Suprapubic skin (tissue), 4 donors: ENCODE measurements at places on chromosomes 1 and 21. TPM values are rescaled to one million over a fixed set of nuclear protein-coding genes. Genes with fewer than 3 reads are reported as not detected.
A peak's percentile ranks its signal among the peaks of the same experiment; 100 is the strongest.

Gene EPHA10
- total RNA-seq = 0.34 TPM

Gene PLA2G5
- total RNA-seq = 0.79 TPM

DNA sequence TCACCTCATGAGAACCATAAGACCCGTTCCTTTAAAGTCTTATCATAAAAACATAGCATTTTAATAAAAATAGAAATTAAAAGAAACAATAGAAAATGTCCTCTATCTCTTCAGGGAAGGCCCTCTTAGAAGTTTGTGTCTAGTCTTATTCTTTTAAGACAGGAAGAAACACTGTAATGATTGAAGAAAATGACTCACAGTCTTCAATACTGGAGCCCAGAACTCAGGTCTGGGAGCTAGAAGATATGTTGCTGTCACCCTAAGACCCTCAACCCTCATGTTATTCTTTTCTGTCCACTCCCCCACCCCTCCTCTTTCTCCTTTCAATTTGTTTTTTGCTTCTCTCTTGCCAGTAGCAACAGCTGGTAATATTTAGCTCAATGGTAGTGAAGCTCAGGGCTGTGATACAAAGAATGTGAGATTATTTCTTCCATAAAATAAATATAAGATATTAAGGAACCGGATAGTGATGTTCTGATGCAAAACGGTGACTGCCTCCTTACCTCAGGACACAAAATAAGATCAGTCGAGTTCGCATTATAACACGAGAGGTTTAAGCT lies 12.0 kb downstream of the DUSP10 start:
- no peak overlapping the region for H3K4me3 ChIP-seq
- H3K36me3 ChIP-seq = no peaks in the 10 kb centered on the region
- no peak for DNase-seq
- no peaks in the 10 kb centered on the region for H3K27me3 ChIP-seq
- no peak overlapping the region for H3K27ac ChIP-seq

- no peaks in the 10 kb centered on the region for H3K36me3 ChIP-seq
- no peaks in the 10 kb centered on the region for H3K27me3 ChIP-seq
- no peak overlapping the region for H3K4me3 ChIP-seq
- peak overlapping the region; percentile 81 for H3K27ac ChIP-seq
Measured at GRCh38 chr1:67817319-67817718, 15.9 kb downstream of the GNG12 start.

DNA sequence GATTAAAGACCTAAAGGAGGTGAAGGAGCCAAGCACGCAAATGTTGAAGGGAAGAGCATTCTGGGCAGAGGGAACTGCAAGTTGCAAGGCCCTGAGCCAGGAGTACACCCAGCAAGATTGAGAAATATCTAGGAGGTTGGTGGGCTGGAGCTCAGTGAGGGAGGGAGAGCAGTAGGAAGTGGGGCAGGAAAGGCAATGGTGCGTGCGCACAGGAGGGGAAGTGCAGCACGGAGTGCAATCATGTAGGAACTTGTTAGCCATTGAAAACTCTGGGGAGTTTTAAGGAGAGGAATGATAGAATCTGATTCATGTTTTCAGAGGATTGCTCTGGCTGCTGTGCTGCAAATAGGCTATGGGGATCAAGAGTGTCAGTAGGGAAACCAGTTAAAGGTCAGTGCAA lies 13.2 kb upstream of the IGSF3 start:
- H3K27me3 ChIP-seq = no peaks in the 10 kb centered on the region
- H3K4me1 ChIP-seq = peaks cover 5% of the 10 kb centered on the region
- DNase-seq = no peak
- no peak overlapping the region for H3K27ac ChIP-seq

Gene NEK2
- 3.6 TPM for total RNA-seq

GRCh38 chr1:21879928-21880618 lies 57.0 kb downstream of the HSPG2 start:
- H3K4me3 ChIP-seq = no peak overlapping the region
- peaks cover 81% of the 10 kb centered on the region for H3K36me3 ChIP-seq
- H3K27ac ChIP-seq = no peak overlapping the region
- no peaks in the 10 kb centered on the region for H3K27me3 ChIP-seq
- DNase-seq = no peak

DNA sequence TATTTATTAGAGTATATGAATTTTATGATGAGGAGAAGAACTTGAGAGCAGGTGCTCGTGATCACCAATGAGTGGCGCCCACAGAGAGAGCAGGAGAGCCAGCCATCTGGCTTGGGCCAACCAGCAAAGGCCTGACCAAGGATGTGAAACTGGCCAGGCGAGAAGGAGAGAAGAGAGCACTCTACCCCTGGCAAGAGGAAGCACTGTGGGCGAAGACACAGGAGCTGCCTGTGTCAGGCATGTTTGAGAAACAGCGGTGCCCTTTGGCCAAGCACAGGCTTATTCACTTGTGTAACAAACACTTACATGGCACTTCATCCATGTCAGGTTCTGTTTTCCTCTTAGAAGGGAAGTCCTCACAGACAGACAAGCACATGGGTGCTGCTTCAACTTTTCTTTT lies 4.2 kb upstream of the SIPA1L2 start:
- H3K36me3 ChIP-seq = no peaks in the 10 kb centered on the region
- H3K4me3 ChIP-seq = no peak overlapping the region
- peaks cover 5% of the 10 kb centered on the region for H3K4me1 ChIP-seq
- H3K27ac ChIP-seq = no peak overlapping the region
- H3K27me3 ChIP-seq = no peaks in the 10 kb centered on the region

GRCh38 chr1:166330096-166330495 lies 163.3 kb upstream of the FAM78B start:
- no peak overlapping the region for H3K4me3 ChIP-seq
- H3K4me1 ChIP-seq = no peaks in the 10 kb centered on the region
- H3K27ac ChIP-seq = no peak overlapping the region

DNA sequence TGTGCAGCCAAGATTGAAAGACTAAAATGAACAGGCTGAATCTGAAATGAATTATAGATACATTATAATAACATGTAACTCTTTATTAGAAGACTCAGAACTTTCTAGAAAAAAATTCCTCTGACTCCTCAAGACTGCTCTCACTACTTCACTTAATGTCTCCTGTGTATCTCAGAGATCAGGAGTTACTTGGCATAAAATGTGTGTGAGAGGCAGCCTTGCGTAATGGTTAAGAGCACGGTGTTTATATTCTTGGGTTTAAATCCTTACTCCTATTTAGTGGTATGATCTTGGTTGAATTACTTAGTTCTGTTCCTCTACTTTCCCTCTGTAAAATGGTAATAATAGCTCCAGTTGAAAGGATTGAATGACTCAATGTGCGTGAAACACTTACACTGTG lies 634.9 kb downstream of the LTN1 start:
- H3K27ac ChIP-seq = no peak overlapping the region
- H3K36me3 ChIP-seq = no peaks in the 10 kb centered on the region
- no peaks in the 10 kb centered on the region for H3K4me1 ChIP-seq
- H3K4me3 ChIP-seq = no peak overlapping the region
- H3K27me3 ChIP-seq = no peaks in the 10 kb centered on the region

Gene AMY1A
- total RNA-seq = not detected

- no peaks in the 10 kb centered on the region for H3K27me3 ChIP-seq
- H3K4me3 ChIP-seq = no peak overlapping the region
- no peak for DNase-seq
- H3K36me3 ChIP-seq = no peaks in the 10 kb centered on the region
- H3K4me1 ChIP-seq = peaks cover 14% of the 10 kb centered on the region
- H3K27ac ChIP-seq = no peak overlapping the region
Measured at GRCh38 chr1:203931953-203932352, 70.6 kb downstream of the SNRPE start.

Gene GREM2
- total RNA-seq = 0.44 TPM

Gene PRAMEF33
- not detected for total RNA-seq

Gene GRHL3
- 138 TPM for total RNA-seq

Gene GPR3
- 0.36 TPM for total RNA-seq

GRCh38 chr1:206903687-206904086 lies 6.4 kb downstream of the IL24 start:
- peaks cover 23% of the 10 kb centered on the region for H3K27me3 ChIP-seq
- H3K4me3 ChIP-seq = no peak overlapping the region
- no peak for DNase-seq
- H3K36me3 ChIP-seq = no peaks in the 10 kb centered on the region
- H3K27ac ChIP-seq = no peak overlapping the region

Gene WDR64
- not detected for total RNA-seq

GRCh38 chr1:35188578-35189392 lies 4.2 kb downstream of the SFPQ start:
- DNase-seq = no peak
- no peak overlapping the region for H3K27ac ChIP-seq
- peaks cover 73% of the 10 kb centered on the region for H3K36me3 ChIP-seq
- peak overlapping the region; percentile 91 for H3K4me3 ChIP-seq
- no peaks in the 10 kb centered on the region for H3K27me3 ChIP-seq

DNA sequence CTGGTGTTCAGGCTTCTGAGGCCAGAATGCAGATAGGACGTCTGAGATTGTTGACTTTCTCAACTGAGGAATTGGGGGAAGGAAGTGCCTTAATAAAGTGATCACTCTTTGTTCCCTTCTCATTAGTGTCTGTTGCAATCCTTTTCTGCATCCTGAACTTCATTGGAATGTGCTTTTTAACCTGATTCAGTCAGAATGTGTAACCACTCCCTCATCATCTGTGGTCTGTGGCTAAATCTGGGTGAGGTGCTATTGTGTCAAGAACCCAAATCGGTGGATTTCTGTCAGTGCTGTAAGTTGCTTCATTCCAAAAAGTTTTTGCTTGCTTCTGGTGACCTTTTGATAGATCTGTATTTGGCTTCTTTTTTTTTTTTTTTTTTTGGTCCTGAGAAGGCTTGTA lies 38.2 kb downstream of the ARID1A start:
- H3K27ac ChIP-seq = no peak overlapping the region

GRCh38 chr1:78779831-78780230 lies 130.2 kb downstream of the IFI44 start:
- no peak overlapping the region for H3K4me3 ChIP-seq
- H3K27me3 ChIP-seq = no peaks in the 10 kb centered on the region
- no peak overlapping the region for H3K27ac ChIP-seq
- no peaks in the 10 kb centered on the region for H3K4me1 ChIP-seq

DNA sequence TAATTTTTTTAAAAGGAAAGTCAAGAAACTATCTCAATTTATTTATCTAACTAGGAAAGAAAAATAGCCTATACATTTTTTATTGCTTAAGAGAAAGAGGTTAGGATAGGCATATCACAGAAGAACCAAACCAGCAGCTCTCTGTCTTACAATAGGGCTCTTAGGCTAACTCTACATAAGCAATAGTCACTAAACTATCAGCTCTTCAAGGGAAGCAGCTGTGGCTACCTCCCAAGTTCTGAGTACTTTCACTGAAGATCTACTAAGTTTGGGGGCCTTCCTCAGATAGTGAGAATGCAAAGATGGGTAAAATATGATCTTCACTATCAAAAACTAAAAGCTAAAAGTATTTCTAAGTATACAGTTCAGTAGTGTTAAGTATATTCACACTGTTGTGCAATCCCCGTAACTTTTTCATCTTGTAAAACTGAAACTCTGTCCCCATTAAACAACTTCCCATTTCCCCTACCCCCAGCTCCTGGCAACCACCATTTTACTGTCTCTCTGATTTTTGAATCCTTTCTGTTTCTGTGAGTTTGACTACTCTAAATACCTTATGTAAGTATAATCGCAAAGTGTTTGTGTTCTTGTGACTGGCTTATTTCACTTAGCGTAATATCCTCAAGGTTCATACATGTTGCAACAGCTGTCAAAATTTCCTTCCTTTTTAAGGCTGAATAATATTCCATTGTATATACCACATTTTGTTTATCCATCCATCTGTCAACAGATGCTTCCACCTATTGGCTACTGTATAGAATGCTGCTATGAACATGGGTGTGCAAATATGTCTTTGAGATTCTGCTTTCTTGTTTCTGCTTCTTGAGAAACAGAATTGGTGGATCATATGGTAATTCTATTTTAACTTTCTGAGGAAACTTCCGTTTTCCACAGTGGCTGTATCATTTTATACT lies 73.3 kb downstream of the ACBD6 start:
- H3K27ac ChIP-seq = no peak overlapping the region
- no peaks in the 10 kb centered on the region for H3K36me3 ChIP-seq
